ENCODE measurements at places on chromosomes 6 and 20.

DNA sequence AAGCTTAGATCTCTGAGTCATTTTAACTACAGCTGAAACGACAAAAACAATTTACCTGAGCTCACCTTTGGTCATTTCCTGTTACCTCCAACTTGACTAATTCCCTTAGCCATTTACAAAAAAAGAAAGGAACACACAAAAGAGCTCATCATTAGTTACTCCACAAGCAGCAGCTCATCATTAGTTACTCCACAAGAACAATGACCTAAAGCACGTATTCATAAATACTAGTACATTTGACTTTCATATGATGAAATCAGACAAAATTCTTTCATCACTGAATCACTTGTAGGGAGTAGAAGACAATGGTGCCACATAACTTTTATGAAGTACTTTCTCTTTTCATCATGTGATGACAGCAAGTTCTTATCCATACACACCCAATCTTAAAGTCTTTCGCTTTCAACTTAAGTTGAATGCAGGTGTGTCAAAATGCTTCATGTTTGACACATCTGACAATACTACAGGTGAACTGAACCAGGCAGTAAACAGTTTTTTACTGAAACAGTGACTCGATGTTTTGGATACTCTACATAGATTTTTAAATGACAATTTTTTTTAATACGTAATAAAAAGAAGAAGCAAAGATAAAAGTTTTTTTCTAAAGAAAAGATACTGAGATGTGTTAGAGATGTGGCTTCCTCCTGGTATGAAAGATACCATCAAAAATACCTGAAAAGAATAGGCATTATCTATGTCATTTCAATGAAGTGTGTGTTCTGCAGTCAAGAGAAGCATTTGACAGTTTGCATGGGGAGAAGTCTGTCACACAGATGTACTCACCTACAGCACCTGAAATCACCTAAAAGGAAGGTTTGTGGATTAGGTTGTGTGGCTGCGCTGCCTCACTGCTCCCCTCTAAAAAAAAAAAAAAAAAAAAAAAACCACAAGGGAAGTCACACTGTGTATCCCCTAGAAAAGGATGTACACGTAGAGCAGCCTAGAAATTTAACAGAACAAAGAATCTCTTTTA is 109.1 kb downstream of the PRDM1 start:
- DNase-seq, result no peak

DNA sequence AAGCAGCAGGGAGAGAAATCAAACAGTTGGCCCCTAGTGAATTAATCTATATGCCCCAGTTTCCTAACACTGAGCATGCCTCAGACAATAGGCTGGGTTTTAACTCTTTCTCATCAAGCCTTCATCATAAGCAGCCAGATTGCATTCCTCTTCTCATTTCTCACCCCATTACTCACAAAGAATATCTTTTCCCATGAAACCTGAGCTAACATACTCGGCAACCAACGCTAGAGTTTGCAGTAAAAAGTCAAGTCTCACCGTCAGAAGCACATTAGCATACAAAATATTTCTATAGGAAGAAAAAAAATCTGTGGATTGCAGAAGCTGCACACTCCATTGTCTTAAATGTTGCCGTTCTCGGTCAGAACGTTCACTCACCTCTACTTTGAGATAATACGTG is 429.9 kb upstream of the ARID1B start:
- no peak for DNase-seq

- no peak for DNase-seq
These were observed 78.8 kb upstream of the DEFB112 start for GRCh38 chr6:50128420-50129005.

DNA sequence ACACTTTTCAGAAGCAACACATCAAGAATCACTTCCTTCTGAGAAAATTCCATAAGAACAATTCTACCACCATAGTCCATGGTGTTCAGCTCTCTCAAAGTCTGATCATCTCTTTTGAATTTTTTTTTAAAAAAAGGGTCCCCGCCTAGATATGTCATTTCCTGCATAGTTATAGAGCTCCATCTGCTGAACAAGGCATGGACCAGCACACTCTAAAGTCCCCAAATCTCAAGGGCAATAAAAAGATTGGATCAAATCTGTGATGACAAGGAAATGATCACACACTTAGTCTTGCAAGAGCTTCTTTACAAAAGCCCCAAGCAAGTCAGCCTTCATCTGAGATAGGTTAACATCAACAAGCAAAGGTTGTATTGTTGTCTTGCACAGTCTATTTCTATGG is 100.7 kb upstream of the STMND1 start:
- DNase-seq, result no peak

- no peak for DNase-seq
These were observed 10.2 kb downstream of the COL10A1 start for GRCh38 chr6:116115781-116116180.

DNA sequence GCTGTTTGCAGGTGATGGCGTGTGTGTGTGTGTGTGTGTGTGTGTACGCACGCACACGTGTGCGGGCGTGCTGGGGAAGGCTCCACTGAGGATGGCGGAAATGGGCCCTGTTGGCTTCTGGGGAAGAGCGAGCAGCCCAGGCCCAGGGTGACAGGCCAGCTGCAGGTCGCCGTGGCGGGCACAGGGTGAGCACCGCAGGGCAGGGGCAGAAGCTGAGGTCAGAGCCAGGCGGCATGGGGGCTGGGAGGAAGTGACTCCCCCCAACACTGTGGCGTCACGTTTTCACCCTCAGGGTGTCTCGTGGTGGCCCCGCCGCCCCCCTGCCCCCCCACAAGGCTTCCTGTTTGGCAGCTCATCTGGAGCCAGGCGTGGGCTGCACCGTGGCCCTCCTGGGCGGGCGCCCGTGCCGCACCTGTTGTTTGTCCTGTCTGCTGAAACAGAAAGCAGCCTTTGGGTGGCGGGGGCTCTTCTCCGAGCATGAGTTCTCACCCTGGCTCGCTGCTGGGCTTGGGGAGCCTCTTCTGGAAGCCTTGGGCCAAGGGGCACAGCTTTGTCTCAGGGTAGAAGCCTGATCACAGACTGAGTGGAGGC is 7.1 kb downstream of the RBM38 start:
- peak; percentile 77 for DNase-seq

DNA sequence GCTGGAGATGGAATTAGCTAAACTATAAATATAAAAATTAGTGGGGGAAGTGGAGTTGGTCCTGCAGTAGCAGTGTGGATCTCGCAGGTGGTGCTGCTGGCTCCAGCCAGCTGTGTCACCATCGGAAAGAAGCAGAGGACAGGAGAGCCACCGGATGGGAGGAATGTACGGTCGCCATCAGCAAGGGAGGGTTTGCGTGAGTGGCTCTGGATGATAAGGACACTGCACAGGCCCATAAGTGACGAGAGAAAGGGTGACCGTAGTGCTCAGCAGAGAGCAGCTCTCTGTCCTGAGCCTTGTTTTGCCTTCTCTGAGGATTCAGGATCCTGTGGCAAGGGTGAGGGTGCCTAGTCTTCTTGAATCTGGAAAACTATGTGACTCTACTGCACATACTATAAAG is 378.7 kb downstream of the ZFAND3 start:
- DNase-seq, result no peak

DNA sequence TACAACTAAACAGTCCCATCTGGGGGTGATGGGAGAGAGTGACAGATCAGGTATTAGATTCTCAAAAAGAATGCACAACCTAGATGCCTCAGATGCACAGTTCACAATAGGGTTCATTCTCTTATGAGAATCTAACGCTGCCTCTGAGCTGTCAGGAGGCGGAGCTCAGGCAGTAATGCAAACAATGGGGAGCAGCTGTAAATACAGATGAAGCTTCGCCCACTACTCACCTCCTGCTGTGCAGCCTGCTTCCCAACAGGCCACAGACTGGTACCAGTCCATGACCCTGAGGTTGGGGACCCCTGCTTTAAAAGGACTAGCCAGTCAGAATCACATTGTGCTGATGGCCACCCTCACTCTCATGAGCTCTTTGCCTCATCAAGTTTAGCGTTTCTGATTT is 247.0 kb upstream of the KCNQ5 start:
- no peak for DNase-seq

DNA sequence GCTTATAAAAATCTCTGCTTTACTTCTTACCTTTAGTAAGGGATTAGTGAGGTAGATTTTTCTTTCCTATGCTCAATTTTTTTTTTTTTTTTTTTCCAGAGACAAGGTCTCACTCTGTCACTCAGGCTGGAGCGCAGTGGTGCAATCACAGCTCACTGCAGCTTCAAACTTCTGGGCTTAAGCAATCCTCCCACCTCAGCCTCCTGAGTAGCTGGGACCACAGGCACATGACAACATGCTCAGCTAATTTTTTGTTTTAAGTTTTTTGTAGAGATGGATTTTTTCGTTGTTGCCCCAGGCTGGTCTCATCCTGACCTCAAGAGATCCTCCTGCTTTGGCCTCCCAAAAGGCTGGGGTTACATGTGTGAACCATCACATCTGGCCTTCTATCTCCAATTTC is 58.9 kb upstream of the RREB1 start:
- DNase-seq, result no peak

DNA sequence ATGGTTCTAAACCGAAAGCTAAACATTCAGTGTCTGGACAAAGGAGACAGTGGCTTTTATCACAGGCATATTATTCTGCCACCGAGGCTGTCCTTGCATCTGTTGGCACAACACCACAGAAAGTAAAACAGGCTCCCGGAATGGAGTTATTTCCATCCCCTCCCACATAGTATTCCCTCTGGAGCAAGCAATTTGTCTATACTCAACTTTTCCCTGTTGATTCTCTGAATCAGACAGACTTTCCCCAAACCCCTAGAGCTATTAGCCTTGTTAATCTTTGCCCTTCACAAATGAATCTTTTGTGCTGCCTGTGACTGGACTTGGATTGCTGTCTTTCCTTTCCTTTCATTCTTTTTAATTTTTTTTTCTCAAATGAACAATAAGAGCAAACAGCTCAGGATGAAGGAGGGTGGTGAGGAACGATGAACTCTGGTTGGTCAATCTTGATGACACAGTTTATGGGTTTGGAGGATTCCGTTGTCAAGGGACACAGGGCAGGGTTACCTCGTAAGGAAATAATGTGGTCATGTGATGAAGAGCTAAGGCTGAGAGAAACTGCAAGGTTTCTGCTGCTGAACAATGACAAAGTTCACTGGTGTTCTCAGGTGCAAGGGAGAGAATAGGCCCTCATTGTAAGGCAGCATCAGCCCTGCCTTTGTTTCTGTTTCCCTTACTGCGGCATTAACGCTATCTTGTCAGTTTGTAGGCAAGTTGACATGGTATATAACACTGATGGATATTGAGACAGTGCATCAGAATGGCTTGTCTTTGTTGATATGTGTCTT is 275.0 kb upstream of the BMP2 start:
- no peak for DNase-seq

Measured in stimulated activated CD4-positive, alpha-beta T cell treated with anti-CD3 and anti-CD28 coated beads, Interleukin-15, amount 100 ng/mL, for 1 hour (primary cell).